ENCODE measurements at places on chromosomes 3 and 15.
A peak's percentile ranks its signal among the peaks of the same experiment; 100 is the strongest.

DNA sequence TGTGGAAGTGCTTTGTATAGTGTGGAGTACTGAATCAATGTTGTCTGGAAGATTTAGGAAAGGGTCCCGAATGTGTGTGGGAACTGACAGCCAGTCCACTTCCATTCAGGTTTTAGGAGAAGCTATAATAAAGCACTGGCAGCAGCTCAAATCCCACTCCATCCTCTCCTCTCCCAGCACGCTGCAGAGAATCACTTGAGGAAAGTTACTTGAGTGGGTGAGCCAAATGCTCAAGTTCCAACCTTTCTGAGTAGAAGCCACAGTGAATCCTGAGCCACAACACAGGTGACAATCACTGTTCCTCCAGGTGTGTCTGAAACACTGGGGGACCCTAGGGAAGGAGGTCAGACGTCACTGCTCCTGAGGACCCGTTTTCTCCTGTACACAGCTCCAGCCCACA lies 106.5 kb downstream of the TIGIT start:
- DNase-seq, result no peak

DNA sequence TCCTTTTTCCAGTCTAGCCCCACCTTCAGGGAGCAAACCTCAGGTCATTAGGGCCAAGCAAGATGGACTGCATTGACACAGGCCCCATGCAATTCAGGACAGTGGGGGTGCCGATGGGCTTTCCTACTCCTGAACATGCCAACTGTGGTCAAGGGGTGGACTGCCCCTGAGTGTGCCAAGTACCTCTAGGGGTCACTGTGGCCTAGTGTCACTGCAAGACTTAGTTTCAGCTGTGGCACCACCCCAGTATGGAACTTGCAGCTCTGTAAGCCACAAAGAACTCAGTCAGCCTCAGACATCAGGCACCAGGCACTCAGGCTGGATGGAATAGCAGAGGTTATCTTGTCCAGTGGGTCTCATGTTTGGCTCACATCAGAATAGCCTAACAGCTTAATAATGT lies 32.3 kb downstream of the EXOG start:
- no peak for DNase-seq

- no peak for DNase-seq
Observed at GRCh38 chr15:101561584-101561906, 72.0 kb upstream of the PCSK6 start.

DNA sequence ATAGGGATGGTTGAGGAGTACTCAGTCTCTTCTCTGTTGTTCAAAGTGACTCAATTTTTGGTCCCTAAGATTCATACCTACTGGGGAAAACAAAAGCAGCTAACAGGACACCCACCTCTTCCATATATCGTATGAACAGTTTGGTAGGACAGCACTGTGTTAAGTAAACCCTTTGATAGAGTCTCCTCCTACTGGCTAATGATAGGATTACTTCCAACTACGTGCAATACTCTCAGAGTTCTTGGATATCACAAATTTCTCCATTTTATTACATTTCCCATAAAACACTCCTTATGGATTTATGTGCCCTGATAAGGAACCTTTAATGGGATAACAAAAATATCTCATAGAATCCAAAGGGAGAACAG lies 200.2 kb upstream of the GOLGA6L4 start:
- no peak for DNase-seq

DNA sequence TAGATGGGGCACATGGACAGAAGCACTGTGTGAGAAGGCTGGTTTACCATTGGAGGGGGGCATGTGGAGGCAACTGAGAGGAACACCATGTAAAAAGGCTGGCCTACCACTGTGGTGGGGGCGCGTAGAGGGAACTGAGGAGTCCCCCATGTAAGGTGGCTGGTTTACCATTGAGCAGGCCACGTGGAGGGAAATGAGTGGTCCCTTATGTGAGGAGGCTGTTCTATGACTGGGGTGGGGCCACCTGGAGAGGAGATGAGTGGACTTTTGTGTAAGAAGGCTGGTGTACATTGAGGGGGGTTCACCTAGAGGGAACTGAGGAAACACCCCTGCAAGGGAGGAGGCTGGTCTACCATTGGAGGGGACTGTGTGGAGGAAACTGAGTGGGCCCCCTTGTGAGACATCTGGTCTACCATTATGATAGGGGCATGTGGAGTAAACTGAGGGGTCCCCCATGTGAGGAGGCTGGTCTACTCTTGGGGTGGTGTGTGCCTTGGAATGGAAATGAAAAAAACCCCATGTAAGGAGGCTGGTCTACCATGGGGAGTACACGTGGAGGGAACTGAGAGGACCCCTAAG lies 156.9 kb downstream of the FBLN2 start:
- DNase-seq, result no peak

DNA sequence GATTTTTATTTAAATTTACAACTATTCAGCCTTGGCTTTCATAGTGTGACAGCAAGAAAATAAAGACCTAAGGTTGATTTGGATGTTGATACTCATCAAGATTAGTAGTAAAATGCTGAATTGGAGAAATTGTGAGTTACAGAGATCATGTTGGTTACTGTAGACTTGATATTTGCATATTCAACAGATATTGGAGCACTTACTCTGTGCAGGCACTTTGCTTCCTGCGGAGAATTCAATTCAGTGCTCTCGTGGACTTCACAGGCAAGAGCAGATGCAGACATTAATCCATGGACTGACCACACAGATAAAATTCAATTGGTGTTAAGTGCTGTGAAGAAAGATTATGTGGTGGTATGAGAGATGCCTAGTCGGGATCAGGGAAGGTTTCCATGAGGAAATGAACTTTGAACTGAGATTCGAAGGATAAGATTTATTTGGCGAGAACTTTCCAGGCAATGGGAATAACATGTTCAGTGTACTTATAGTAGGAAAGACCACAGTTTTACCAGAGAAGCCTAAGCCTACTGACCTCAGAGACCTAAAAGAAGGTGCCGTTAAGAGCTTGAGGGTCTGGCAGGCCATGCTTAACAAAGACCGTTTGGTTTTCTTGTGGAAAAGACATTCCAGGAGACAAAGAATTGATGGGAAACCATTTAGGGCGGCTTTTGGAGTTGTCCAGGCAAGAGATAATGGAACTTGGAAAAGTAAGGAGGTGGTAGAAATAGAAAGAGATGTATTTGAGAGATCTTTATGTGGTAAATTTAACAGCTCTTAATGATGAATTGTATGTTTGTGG lies 4.3 kb downstream of the SELENOT start:
- no peak for DNase-seq

- peak; percentile 99 for DNase-seq
Observed at GRCh38 chr3:9396632-9397331, 633 bp upstream of the SETD5 start.

DNA sequence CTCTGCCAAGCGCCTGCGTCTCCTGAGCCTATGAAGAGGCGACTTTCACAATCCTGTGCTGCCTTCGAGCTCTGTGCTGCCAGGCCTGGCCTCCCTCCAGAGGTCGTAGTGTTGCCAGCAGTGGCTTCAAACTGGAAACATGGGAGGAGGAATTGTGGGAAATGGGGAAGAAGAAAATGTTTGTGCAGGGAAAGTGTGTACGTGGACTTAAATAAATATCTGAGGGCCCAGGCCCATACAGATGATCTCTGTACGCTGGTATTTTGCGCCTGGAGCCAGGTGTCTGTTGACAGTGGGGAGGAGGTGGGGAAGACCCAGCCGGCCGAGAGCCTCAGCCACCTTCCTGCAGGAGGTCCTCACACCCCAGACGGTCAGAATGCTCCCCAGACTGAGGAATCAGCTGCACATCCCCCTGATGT lies 44.6 kb downstream of the ZBTB38 start:
- peak; percentile 77 for DNase-seq

GRCh38 chr15:100721758-100722550 lies 119.6 kb downstream of the ASB7 start:
- DNase-seq, result no peak

DNA sequence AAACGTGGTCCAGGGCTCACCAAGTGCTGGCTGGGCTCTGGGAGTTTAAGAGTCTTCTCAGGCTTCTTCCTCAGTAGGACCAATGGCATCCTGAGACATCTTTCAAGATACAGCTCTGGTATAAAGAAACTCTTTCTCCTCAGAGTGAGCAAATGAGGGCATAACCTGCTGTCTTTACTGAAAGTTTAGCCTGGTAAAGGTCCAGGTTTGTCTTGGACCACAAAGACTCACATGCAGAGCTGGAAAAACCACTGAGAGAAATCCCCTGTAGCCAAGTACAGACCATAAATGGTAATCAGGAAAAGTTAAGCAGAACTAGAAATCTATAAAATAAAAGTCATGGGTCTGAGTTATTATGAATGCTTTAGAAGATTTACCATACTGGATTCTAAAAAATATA lies 23.1 kb downstream of the CD47 start:
- no peak for DNase-seq

- no peak for DNase-seq
Observed at GRCh38 chr3:42800251-42800650, 4.0 kb downstream of the HIGD1A start.

DNA sequence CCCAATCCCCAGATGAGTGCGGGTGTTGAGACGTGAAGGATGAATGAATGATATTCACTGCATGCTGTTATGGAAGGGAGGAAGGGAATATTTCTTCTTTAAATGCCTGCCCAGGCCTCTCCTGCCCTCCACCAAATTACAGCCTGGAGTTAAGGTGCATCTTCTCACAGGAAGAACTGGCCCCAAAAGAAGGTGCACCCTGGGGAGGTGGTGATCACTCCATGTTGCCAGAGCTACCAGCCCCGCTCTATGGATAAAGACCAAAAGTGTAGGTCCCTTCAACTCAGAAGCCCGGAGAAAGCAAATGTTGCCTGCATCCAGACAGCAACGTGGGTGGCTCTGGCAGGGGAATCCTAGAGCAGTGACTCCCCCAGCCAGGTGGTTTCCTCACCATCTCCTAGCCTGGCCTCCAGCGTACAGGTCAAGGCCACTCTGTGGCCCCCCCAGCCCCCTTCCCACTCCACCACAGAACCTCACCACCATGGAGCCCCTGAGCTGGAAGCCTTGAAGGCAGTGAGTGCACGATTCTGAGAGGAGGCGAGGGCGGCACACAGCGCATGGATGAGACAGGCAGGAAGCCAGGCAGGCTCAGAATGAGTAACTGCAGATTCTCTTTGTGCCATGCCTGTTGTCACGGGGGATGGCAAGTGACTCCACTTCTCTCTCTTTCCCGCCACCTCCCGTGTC lies 3.5 kb upstream of the VIPR1 start:
- DNase-seq, result no peak

DNA sequence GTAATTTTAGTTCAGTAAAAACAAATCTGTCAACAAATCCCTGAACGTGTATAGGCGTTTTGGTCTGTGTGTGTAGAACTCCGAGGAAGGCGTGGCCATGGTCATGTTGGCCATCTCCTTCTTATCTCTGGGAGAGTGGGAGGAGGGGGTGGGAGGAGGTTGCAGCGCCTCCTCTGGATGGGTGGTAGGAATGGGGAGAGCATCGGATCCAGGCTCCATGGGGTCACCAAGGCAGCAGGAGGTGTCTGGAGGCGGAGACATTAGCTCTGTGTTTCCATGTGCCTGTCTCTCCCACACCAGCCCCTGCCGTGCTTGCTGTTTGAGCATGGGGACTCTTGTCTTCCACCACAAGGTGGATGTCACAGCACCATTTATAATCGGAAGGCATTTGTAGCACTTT lies 34.5 kb upstream of the TRPM1 start:
- DNase-seq, result no peak

- no peak for DNase-seq
Observed at GRCh38 chr3:36988356-36988755, 4.6 kb downstream of the EPM2AIP1 start.

DNA sequence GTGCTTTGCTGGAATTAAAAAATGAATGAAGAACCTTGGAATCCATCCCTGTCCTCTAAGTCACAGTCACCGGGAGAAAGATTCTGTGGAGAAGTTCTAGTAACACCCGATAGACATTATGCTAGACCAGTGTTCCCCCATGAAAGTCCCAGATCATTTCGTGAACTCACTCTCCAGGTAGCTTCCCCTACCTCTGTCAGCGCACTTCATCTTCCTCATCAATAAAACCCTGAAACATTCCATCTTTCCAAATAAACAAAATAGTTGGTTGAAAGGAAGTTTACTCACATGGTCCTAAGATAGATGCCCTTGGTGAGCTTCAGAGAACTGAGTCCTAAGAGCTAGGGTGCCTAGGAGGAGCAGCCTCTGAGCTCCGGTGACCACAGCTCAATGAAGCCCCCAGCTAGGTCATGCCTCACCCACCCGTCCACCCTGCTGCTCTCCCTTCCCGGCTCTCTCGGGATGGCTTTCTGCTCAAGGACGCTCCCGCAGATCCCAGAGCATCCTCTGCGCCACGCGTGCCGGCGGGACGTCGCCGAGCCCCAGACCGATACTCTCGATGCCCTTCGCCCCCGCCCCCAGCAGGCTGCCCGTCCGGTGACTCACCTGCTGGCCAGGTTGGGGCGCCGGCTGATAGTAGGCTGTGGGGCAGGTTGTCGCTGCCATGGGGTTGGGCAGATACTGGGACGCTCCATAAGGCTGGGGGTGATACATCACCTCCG lies 776 bp downstream of the VGLL3 start:
- peak; percentile 35 for DNase-seq

DNA sequence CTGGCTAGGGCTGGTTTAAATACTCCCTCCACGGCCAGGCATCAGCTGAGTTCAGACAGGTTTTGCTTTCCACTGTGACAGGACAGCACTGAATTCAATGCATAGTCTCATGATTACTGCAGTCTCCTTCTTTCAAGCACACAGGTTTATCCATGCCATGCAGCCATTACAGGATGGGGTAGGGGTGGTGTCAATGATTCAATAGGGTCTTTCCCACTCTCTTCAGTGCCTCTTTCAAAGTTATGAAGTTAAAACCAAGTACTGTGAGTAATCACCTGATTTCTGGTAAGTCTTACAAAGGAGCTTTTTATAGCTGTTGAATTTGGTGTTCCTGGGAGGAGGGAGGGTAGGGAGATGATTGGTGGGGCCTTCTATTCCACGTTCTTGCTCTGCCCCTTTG lies 47.2 kb downstream of the TMEM212 start:
- DNase-seq, result no peak

DNA sequence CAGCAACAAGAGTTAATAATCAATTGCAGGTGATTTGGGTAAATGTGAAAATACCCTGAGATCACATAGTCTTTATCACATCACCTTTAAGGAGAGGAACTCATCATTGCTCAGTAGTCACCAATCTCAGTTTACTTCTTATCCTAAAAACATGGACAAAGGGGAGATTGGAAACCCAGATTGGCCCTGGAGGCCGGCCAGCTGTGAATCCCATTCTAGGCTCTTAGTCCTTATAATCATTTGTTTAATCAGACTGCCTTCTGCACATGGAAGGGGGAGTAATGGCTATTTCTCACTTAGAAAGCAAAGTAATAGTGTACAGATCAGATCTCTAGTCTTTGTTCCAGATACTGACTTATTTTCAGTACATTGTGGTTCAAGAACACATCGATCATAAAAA lies 37.2 kb upstream of the CPB1 start:
- no peak for DNase-seq

GRCh38 chr3:69784954-69785514 lies 45.8 kb downstream of the MITF start:
- peak; percentile 12 for DNase-seq

Data from mucosa of descending colon (tissue), 3 donors.